ENCODE measurements at places on chromosomes 2 and 18. TPM values are rescaled to one million over a fixed set of nuclear protein-coding genes. Genes with fewer than 3 reads are reported as not detected.

DNA sequence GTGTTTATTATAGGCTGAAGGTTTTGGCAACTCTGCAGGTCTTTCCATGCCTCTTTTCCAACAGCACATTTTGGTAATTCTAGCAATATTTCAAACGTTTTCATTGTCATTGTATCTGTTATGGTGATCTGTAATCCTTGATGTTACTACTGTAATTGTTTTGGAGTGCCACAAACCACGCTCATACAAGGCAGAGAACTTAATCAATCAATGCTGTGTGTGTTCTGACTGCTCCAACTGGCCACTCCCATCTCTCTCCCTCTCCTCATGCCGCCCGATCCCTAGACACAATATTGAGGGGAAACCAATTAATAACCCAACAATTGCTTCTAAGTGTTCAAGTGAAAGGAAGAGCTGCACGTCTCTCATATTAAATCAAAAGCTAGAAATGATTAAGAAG is 32.9 kb downstream of the HDLBP start:
- peaks cover 20% of the 10 kb centered on the region for H3K4me1 ChIP-seq
- peaks cover 10% of the 10 kb centered on the region for H3K36me3 ChIP-seq
- no peak overlapping the region for H3K4me3 ChIP-seq
- H3K27ac ChIP-seq = no peak overlapping the region

DNA sequence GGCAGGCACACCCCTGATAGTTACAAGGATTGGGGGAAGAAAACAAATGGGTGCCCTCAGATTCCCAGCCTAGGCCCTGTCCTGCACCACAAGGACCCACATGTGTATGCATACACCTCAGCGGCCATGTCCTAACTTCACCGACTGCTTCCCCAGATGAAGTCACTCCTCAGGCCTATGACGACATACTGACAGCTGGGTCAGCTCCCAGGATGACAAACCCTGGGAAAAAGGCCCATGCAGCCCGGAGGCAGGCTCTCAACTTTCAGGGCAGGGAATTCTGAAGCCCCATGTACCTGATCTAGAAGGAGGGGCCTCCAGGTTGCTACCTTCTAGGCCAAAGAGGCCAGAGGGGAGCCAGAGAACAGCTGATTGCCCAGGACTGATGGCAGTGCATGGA is 11.0 kb upstream of the PLEKHM3 start:
- H3K27ac ChIP-seq = no peak overlapping the region
- peaks cover 4% of the 10 kb centered on the region for H3K4me1 ChIP-seq
- DNase-seq = no peak
- no peak overlapping the region for H3K4me3 ChIP-seq
- no peaks in the 10 kb centered on the region for H3K36me3 ChIP-seq

MIB1 gene
- total RNA-seq = 40.8 TPM

- H3K4me3 ChIP-seq = no peak overlapping the region
- H3K4me1 ChIP-seq = peaks cover 21% of the 10 kb centered on the region
- no peak overlapping the region for H3K27ac ChIP-seq
- H3K27me3 ChIP-seq = no peaks in the 10 kb centered on the region
- no peak for DNase-seq
- H3K36me3 ChIP-seq = no peaks in the 10 kb centered on the region
Measured at GRCh38 chr2:105915005-105915558, 170.4 kb downstream of the NCK2 start.

DNA sequence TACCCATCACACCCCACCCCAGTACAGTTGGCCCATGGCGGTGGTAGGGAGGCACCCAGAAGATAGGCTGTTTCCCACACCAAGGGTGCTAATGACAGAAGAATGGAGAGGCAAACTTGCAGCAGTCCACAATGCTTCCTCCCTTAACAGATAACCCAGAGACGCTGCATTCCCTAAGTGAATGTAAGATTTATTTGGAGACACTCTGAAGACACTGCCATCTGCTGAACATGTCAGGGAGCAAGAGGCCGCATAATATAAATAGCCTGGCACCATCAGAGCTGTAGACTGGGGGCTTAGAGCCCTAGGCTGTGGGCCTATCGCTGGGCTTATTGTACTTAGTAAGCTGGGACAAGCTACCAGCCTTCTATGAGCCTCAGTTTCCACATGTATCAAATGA is 2.2 kb upstream of the IWS1 start:
- H3K4me1 ChIP-seq = peaks cover 22% of the 10 kb centered on the region
- no peak overlapping the region for H3K4me3 ChIP-seq
- no peak overlapping the region for H3K27ac ChIP-seq
- peaks cover 9% of the 10 kb centered on the region for H3K36me3 ChIP-seq
- H3K27me3 ChIP-seq = no peaks in the 10 kb centered on the region

Data from activated CD4-positive, alpha-beta memory T cell treated with anti-CD3 and anti-CD28 coated beads for 36 hours (primary cell).